ENCODE measurements at places on chromosomes 13 and 19.

DNA sequence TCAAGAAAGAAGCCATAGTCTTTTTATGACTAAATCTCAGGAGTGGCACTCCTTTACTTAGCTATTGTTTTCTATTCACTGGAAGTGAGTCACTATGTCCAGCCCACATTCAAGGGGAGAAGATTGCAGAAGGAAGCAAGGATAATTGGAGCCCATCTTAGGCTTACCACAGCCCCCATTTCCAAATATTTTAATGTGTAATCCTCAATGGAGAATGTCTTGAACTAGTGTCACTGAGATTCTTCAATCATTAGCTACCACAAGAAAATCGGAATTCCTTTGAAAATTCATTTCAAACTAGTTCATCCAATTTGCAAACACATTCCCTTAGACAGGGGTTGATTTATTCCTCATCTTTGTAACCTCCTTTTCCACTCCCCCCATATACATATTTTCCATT lies 84.7 kb downstream of the DLEU7 start:
- no peak for DNase-seq

GRCh38 chr19:11387162-11388034 lies 3.3 kb upstream of the EPOR start:
- DNase-seq, result no peak

GRCh38 chr13:98990701-98991100 lies 12.8 kb upstream of the DOCK9 start:
- DNase-seq, result no peak

- no peak for DNase-seq
Measured at GRCh38 chr19:13505761-13506470, 363 bp downstream of the CACNA1A start.

GRCh38 chr19:10961073-10961860 lies 437 bp downstream of the SMARCA4 start:
- peak; percentile 18 for DNase-seq

DNA sequence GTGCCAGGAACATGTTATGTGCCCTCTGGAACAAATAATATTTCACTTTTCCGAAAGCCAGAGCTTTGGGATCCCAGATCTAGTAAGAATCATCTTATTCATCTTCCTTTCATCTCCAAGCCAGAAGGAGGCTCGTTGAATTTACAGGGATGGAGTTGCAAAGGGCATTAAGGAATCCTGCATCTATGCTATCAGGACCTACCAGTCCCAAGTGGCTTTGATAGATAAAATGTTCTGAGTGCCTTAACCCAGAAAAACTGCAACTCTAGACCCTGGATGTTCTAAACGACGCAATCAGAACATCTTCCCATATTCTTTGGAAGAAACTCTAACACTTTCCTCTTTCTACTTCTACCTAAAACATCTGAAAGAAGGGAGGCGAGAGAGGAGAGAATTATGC lies 9.2 kb upstream of the EDDM13 start:
- DNase-seq, result no peak

All from astrocyte of the spinal cord (primary cell).